Cortex of kidney (tissue), 1 donor: ENCODE measurements at places on chromosomes 2 and 18.

GRCh38 chr2:158755310-158756087, 39.6 kb upstream of the DAPL1 start:
- DNase-seq: no peak

GRCh38 chr18:24534737-24535136, 74.3 kb downstream of the HRH4 start:
- DNase-seq: no peak

DNA sequence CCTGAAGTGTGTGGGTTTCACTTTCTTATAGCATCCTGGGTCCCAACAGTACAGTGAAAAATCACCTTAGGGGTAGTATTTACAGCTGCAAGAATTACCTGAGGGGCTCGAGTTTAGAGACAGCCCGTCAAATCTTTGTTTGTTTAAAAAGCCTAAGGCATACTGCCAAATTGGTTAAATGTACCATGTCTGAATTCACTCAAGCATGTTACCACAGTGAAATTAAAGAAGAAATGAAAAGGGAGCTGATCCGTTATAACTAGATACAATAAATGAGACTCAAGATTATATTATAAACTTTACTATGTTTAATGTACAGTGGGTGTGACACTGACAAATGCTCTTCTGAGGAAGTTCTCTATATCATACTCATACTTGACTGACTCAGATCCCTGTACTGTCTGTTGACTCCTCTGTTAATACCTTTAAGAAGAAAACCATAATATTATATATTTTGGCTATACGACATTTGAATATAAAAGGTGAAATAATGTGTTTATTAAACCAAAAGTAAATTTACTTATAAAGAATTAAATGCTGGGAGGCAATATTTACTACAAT, 107.3 kb downstream of the TMEFF2 start:
- no peak for DNase-seq

- DNase-seq: no peak
Observed at GRCh38 chr2:128584296-128584890, 265.7 kb upstream of the HS6ST1 start.

GRCh38 chr2:146228466-146229058, 1616.3 kb upstream of the ACVR2A start:
- DNase-seq: no peak

- DNase-seq: no peak
Observed at GRCh38 chr2:142286618-142287017, 155.8 kb upstream of the LRP1B start.
